ENCODE measurements at places on chromosomes 7 and 10.

DNA sequence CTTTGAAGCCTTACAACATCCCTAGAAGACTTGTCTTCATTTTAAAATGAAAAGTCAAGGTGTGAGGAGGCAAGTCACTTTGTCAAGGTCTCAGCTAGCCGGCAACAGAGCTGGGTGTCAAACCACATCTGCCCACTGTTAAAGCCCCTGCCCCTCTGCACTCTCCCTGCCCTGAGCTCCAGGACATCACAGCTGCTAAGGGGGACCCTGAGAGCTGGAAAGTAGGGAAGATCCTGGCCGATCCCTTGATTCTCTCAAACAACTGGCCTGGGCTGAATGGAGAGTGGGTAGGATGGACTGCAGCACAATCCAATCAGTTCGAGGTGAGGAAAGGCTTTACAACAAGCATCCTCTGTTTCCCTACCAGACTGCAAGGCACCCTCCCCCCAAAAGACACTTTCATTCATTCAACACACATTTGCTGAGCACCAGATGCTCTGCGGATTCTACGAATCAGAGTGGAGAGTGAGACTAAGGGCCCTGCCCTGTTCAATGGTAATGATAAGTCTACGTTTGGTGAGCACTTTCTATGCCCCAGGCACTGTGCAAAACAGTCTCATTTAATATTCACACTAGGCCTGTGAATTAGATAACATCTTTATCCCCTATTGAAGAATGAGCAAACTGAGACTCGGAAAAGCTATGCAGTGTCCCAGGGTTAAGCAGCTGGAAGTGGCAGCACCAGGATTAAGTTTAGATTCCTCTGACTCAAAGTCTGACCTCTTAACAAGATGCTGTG lies 148.1 kb downstream of the HERPUD2 start:
- no peak for DNase-seq

- DNase-seq: no peak
Measured at GRCh38 chr7:144629598-144629997, 206.3 kb downstream of the TPK1 start.

- no peak for DNase-seq
Measured at GRCh38 chr10:43110338-43111071, 27.7 kb upstream of the CSGALNACT2 start.

DNA sequence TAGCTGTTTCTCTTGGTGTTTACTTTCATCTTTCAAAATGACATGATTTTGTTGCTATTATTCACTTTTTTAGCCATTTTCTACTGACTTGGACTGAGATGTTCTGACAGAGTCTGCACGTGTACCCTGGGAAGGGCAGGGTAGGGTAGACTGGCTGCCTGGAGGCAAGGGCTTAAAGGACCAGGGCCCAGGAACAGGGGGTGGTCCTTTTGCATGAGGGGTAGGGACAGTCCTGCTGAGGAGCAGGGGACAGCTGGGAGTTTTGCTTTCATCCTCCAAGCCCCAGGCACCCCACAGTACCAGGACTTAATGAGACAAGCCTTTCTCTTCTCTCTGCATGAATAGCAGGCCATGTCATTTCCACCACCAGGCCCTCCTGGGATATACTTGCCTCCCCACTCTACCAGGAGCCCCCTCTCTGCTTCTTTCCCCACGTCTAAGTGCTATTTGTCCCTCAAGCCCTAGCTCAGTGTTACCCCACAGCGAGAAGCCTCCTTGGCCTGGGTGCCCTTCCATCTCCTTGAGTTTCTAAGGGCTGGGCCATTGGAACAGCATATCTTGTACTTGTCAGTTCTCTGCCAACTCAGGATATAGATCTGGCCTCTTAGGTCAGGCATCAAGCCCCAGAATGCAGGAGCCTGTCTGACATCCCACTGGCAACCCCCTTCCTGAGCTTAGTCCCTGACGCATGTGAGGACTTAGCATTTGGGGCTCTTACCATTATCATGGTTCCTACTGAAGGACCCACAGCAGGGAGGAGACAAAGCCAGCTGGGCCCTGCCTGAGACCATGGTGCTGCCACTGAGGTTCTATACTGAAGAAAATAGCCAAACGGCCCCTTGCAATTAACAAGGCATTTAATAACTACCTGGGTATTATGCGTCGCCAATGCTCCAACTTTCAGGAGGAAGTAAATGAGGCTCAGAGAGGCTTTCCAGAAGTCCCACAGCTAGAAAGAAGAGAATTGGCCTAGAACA lies 78.4 kb upstream of the UNC5B start:
- no peak for DNase-seq

DNA sequence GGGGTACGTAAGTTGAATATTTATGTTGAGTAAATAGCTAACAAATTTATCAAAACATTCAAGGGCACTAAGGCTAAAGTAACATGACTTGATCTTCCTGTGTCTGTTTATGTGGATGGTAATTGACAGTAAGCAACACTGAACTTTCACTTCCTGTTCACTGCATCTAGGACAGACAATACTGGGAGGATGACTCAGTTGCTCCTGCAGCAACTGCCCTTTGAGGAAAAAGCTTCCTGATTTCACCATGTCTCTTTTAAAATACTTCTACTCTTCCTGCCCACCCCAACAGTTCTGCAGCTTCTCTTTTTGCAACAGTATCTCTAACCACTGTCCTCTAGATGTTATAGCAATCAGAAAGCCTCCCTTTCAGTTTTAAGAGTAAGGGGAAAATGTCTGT lies 76.6 kb upstream of the HGF start:
- no peak for DNase-seq

- DNase-seq: peak; percentile 18
Measured at GRCh38 chr10:29648114-29648982, 13.6 kb upstream of the SVIL start.

GRCh38 chr7:145156834-145157233 lies 321.0 kb upstream of the TPK1 start:
- DNase-seq: no peak

DNA sequence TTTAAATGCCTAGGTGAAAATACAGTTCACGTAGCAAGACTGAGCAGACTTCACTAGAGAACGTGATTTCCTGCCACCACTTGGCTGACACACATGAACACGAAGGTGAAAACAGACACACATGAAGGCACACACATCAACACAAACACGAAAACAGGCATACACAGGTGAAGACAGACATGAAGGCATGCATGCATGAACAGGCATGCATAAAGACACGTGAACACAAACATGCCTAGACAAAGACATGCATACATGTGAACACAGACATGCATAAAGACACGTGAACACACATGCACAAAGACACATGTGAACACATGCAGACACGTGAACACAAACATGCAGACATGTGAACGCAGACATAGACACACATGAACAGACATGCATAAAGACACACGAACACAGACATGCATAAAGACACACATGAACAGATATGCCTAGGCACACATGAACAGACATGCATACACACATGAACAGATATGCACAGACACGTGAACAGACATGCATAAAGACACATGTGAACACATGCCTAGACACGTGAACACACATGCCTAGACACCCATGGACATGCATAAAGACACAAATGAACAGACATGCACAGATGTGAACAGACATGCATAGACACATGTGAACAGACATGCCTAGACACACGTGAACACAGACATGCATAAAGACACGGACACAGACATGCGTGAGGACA lies 243.1 kb downstream of the ZMYND11 start:
- no peak for DNase-seq

- no peak for DNase-seq
Measured at GRCh38 chr7:32314761-32315160, 175.4 kb downstream of the LSM5 start.

- DNase-seq: no peak
Measured at GRCh38 chr10:70679498-70679897, 7.2 kb downstream of the ADAMTS14 start.

GRCh38 chr7:39383136-39383535 lies 183.1 kb upstream of the YAE1 start:
- DNase-seq: no peak

- no peak for DNase-seq
Measured at GRCh38 chr10:124867304-124867703, 65.7 kb downstream of the ABRAXAS2 start.

DNA sequence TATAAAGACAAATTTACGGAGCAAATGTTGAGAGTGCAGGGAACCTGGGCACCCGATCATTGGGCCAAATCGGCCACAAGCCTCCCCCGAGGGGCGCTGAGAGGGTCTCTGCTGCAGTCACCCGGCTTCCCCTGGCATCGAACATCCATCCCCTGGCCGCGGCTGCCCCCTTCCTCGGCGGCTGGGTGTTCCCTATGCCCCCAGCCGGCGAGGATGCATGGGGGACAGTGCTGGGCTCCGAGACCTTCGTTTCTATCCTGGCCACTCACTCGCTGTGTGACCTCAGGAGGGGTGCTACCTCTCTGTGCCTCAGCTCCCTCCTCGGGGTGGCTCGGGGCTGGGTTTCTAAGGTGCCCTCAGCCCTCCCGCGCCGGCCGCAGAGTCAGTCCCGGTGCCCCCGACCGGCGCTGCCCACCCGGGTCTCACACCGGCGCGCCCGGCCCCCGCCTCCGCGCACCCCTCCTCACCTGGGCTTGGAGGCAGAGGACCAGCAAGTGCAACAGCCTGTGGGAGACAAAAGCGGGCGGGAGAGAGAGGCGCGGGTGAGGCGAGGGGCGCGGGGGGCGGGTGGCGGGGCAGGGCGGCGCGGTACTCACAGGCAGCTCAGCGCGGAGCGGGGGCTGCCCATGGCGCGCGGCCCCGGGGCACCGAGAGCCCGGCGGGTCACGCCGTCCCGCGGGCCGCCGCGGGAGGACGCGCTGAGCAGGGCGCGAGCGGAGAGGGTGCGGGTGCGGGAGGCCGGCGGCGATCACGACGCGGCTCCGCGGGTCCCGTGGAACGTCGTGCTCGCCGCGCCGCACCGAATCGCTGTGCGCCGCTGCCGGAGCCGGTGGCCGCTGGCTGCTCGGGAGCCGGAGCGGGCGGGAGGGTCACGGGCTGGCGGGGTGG lies at the start of gene FGF8:
FGF8 (minus strand) TSS at position 842 of the 888 bp plus-strand sequence; CDS start at position 628, 214 bp downstream.
- DNase-seq: no peak

All from central memory CD4-positive, alpha-beta T cell (primary cell).